ENCODE measurements at places on chromosomes 5 and 9.

GRCh38 chr5:140358738-140359310 lies 1.2 kb upstream of the SLC4A9 start:
- no peak for DNase-seq

DNA sequence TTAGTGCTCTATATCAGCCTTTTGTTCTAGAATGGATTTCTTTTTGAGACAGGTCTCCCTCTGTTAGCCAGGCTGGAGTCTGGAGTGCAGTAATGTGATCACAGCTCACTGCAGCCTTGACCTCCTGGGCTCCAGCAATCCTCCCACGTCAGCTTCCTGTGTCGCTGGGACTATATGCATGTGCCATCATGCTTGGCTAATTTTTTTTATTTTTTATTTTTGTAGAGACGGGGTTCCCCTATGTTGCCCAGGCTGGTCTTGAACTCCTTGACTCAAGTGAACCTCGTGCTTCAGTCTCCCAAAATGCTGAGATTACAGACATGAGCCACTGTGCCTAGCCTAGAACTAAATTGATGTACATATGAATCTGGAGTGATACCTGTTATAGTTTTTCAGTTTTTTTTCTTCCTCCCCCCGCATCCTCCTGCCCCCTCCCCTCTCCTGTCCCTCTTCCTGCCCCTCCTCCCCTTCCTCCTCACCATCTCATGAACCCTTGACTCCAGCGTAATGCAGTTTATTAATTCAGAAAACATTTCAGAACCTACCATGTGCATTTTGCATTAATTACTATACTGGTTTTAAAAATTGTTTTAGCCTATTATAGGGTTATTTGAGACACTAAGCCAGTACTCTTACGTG lies 37.4 kb upstream of the TNFAIP8 start:
- no peak for DNase-seq

- no peak for DNase-seq
Observed at GRCh38 chr9:93372391-93372790, 79.1 kb upstream of the FAM120A start.

- no peak for DNase-seq
Observed at GRCh38 chr5:68428231-68428811, 212.8 kb downstream of the PIK3R1 start.

GRCh38 chr9:136786451-136786850 lies 4.7 kb upstream of the TMEM141 start:
- DNase-seq = no peak

- no peak for DNase-seq
Observed at GRCh38 chr9:4192450-4192849, 107.4 kb downstream of the GLIS3 start.

DNA sequence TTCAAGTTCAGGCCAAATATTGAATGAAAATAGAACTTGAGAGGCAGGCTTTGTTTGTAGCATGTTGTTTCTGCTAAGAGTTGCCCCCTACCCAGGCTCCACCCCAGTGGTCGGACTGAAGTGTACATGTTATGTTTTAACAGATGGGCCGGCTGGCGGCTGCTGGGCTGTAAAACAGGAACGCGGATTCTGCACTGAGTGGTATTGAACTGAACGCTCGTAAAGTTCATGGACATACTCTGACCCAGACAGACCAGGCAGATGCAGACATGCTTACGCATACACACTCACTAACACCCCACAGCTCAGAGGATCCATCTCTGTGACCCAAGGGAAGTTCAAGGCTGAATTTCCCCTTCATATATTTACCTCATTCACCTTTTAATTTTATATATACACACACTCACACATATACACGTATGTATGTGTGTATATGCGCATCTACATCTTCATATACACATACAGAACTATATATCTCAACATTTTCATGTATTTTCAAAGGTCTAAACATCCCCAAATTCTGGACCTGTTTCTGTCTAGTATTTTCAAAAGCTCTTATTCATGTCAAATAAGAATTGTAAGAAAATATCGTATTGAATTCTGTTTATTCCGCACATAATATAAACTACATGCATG lies 1.4 kb downstream of the MARCHF3 start:
- DNase-seq = no peak

DNA sequence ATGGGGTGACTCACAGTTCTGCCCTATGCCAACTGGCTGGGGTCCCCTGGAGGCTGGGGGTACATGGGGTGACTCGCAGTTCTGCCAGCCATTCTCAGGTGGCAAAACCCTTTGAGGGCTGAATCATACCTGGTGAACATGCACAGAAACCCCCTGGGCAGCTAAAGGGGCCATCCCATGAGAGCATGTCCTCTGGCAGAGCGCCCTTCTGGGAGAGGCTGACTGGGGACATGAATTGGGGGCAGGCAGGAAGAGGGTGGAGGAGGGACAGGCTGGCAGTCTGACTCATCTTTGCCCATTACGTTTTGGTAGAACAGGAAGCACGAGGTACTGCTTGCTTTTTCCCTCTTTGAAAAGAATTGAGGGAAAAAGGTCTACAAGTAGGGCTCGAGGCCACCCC lies 16.7 kb downstream of the TRAF1 start:
- peak; percentile 69 for DNase-seq
